NCI-H446 (cell line): ENCODE measurements at places on chromosomes 6 and 20.

DNA sequence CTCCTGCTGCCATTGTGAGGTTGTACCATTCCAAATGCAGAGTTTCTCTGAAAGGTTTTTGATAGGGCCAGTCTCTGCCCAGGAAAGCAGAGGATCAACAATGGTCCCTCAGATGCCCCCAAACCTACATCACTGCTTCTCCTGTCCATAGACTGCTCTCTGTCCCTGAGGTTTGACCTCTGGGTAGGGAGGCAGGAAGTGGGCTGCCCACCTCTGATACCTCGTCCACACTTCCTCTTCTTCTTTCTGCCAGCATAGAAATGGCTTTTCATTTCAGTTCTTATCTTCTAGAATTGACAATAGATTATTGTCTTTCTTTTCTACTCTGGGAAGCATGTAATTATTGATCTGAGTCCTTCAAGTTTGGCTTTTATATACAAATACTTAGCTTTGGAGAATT, 170.6 kb downstream of the TRMT11 start:
- no peak for DNase-seq

DNA sequence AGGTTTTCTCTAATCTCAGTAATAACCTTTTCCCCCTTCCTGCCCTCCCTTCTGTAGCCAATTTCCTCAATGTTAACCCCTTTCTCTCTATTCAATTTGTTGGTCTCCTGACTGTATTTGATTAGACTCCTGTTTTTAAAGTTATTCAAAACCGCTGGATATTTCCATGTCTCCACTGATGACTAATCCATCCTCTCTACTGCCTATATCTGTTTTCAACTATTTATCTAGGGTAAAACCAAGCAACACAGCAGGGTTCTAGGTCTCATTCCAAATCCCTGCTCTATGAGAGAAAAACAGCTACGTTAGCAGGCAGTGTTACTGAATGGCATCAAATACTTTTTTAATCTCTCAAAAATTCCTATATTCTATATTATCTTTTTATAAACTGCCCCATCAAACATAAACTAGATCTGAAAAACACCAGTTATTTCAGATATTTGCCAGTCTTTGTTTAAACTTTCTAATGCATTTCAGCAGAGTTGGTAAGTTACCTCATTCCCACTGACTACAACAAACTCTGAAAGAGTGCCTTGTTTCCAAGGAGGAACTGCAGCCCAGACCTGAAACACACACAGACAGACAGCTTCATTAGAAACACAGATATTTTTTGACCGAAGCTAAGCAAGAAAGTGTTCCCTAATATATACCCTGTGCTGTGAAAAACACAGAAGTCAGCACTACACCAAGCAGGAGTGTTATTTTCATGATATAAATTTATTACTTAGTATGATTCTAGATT, 8.2 kb downstream of the RTN4IP1 start:
- DNase-seq, result no peak

DNA sequence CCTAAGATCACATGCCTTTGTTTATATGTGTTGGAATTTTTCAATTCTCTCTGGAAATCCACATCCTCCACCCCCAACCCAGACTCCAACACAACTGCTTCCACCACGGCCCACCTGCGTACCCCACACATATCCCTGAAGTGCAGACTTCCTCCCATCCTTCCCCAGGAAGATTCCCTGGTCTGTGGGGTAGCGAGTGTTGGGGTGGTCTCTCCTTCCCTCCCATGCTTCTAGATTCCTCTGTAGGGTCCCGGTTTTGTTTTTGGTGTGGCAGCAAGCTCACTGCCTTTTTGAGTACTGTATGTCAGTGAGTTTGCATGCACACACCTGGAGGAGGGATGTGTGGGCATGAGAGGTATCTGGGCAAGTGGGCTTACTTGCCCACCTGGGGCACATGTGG, 127.6 kb downstream of the MRPL14 start:
- DNase-seq, result no peak

- no peak for DNase-seq
These were observed 59.4 kb downstream of the ME1 start for GRCh38 chr6:83371423-83371822.

GRCh38 chr6:31122791-31123706, 2.8 kb upstream of the CDSN start:
- DNase-seq, result no peak

DNA sequence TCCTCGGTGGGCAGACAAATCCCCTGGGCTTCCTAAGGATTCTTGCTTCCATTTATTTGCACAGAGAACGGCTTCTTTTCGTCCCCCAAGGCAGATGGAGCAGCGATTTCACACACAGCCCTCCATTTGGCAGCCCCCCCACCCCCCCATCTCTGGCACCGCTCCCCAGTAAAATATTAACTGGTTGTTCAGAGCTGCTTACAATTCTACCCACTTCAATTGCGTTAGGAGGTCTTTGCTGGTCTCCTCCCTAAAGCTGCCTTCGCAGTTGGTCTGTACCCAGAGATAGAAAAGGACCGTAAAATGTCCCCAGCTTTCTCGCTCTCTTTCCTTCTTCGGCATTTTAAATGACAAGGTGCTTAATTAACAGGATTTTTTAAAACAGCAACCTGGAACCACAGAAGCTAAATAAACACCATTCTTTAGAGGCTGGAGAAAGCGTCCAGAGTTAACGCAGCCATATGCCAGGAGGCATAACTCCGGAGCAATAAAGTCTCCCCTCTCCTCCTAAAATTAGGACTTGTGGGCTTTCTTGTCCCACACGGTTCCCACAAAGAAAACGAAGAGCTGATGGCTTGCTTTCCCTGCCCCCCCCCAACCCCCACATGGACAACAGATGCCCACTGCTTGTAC, 1.7 kb upstream of the ZMYND8 start:
- DNase-seq, result no peak

DNA sequence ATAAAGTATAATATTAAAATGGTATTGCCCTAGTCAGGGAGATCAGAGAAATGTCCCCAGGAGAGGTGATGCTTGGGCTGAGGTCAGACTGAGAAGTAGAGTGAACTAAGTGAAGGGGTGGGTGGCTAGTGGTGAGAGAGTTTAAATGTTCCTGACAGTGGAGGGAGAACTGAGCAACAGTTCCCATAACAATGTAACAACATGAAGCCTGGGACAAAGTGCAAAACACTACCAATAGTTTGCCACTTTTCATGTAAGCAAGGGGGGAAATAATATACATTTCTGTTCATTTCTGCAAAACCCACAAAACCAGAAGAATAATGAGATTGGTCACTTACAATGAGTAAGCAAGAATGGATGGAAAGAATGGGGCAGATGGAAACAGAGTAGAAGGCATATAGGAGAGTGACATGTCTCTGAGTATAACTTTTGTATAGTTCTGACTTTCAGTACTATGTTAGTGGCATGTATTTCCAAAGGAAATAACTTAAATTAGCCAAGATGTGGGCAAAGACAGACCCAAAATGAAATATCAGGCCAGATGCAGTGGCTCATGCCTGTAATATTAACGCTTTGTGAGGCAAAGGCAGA, 13.3 kb upstream of the FAXC start:
- no peak for DNase-seq
